Right renal cortex interstitium (tissue), 3 donors: ENCODE measurements at places on chromosomes 13 and 19.

DNA sequence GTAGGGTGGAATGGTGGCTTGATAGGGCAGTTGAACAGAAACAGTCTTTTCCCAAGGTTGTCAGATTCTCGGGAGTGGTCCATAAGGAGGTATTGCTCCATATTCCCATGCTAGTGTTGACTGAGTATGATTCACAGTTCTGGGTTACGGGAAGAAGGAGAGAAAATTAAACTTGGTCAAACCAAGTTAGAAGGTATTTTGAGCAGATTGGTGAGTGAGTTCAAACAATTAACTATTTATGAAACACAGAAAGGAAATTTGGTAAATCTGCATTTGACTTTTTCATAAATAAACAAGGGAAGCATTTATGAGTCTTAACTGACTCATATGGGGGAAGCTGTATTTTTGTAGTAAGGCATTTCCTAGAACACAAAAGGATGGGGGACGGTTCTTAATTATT, 2419.4 kb downstream of the PCDH9 start:
- no peak for DNase-seq

DNA sequence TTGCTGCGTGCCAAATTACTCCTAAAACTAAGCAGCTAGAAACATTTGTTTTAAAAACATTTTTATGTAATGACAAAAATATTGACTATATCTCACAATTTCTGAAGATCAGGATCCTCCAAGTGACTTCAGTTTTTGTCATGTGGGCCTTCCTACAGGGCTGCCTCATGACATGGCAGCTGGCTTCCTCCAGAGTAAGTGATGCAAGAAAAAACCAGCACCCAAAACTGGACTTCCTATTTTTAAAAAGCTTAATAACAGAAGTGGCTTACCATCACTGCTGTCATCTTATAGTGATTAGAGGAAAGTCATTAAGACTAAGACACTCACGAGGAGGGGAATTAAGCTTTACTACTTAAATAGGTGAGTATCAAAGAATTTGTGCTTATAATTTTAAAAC, 681.7 kb downstream of the PCDH17 start:
- no peak for DNase-seq

GRCh38 chr13:23504180-23504579, 66.0 kb upstream of the TNFRSF19 start:
- no peak for DNase-seq

DNA sequence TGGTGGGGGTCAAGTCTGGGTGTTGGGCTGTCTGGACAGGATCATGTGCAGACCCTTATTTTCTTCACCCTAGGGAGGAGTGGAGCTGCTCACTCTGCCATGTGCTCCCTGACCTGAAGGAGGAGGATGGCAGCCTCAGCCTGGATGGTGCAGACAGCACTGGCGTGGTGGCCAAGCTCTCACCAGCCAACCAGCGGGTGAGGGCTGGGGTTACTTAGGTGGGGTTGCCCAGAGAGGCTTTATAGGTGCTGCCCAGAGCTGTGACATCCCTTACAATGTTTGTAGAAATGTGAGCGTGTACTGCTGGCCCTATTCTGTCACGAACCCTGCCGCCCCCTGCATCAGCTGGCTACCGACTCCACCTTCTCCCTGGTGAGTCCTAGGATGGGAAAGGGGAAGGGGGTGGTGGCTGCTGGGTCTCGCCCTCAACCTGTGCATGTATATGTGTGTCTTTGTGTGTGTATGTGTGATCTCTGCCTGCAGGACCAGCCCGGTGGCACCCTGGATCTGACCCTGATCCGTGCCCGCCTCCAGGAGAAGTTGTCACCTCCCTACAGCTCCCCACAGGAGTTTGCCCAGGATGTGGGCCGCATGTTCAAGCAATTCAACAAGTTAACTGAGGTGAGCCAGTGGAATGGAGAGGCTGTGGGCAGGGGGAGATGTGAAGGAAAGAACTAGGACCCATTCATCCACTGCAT, 5.1 kb downstream of the CHMP2A start:
- no peak for DNase-seq

DNA sequence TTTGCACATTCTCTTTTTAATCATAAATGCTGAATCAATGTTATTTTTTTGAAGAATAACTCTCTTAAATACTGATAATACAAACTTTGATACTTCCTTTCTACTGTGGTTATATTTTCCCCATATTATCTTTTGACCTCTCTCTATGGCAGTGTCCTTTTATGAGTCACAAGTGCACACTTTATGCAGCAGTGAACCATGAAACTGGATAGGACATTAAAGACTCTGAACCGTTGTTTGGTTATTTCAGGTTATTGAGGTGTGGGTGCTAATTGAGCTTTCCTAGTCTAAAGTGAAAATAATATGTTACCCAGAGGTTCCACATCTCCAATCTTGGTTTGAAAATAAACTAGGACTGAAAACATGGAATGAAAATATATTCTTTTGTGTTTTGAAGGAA, 71.4 kb downstream of the DGKH start:
- DNase-seq: no peak

DNA sequence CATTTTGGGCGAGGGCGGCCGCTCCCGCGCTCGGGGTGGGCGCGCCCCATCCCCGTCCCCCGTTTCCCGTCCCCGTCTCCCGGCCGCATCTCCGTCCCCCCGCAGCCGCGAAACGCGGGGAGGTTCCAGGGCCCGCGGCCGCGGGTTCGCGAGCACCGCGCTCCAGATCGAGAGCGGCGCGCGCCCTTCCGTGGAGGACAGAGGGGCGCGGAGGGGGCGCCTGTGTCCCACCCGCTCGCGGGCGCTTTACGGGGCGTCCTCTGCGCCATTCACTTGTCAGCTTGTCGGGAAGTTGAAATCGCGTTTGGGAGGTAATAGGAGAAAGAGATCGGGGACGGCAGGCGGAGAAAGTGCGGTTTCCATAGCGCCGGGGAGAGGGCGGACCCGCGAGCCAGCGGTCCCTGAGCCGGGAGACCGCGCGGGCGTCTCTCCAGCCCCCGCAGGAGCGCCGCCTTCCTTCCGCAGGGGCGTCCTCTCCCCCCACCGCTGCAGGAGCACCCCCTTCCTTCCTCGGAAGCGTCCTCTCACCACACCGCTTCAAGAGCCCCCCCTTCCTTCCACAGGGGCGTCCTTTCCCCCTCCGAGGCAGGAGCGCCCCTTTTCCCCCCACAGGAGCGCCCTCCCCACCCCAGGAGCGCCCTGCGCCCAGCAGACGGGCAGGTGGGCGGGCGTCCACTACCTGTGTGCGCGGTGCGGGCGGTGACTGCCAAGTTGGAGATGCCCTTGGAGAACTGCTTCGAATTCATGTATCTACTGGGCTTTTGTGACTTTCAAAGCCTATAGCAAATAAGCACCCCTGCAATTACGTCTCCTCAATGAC, 962 bp upstream of the IRS2 start:
- DNase-seq: no peak

- no peak for DNase-seq
These were observed 233.5 kb downstream of the ITGBL1 start for GRCh38 chr13:101686003-101686402.

DNA sequence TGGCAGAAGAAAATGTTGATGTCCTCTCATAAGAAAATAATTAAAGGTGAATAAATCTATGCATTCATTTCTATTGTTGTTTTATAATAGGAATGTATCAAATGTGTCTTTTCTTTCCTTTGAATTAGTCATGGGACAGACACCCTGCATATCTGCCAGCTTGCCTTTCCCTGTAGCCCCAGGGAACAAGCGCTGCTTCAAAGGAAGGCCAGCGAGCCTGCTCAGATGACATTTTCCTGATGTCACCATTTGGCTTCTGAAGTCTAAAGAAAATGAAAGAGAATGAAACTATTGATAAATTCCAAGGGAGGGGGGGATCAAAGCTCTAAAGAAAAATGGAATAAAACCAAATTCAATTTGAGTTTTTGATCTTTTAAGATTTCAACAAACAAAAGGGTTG, 574.8 kb downstream of the IRS2 start:
- no peak for DNase-seq

- DNase-seq: no peak
These were observed 349.7 kb downstream of the LIG4 start for GRCh38 chr13:107865643-107866031.

- DNase-seq: no peak
These were observed 21.5 kb downstream of the COLGALT1 start for GRCh38 chr19:17576758-17577456.

- DNase-seq: no peak
These were observed 46.2 kb downstream of the SKA3 start for GRCh38 chr13:21130116-21130515.

GRCh38 chr19:14496029-14496833, at the start of gene GIPC1:
TSS of gene GIPC1 (minus strand) at chr19:14496127. CDS start at chr19:14482976, 13,151 bp downstream.
- peak; percentile 97 for DNase-seq

- DNase-seq: peak; percentile 76
These were observed 610 bp upstream of the WBP4 start for GRCh38 chr13:41060724-41061074.

DNA sequence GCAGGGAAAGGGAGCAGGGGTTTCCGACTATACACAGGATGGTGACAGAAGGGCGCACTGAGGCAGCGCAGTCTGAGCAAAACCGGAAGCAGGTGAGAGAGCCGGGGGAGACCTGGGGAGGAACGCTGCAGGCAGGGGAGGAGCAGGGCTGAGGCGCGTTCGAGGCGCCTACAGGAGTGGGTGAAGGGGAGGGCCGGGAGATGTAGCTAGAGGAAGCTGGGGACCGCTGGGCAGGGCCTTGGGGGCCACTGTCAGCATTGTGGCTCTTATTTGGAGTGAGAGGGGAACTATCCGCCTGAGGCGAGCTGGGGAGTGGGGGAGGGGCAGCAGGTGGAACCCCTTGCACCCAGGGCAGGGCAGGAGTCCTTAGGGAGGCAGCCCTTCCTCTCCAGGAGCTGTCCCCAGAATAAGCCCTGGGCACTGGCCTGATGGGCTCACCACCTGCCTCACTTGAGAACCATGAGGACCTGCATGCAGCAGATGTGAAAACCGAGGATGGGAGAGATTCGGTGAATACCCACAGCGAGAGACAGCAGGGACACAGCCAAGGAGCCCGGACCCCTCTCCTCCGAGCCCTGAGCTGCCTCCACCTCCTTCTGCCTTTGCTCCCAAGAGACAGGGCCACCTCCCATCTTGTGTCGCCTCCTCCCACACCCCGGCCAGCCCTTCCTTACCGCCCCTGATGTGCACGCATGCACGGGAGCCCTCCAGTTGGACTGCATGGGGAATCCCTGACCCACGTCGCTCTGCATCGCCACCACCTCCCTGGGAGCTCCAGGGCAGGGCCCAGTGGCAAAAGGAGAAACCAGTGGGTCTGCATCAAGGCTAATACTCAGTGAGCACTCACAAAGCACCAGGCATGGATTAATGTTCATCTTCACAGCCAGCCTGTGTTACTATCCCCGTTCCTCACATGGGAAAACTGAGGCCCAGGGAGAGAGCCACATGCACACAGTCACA, 10.3 kb downstream of the AKT2 start:
- no peak for DNase-seq

DNA sequence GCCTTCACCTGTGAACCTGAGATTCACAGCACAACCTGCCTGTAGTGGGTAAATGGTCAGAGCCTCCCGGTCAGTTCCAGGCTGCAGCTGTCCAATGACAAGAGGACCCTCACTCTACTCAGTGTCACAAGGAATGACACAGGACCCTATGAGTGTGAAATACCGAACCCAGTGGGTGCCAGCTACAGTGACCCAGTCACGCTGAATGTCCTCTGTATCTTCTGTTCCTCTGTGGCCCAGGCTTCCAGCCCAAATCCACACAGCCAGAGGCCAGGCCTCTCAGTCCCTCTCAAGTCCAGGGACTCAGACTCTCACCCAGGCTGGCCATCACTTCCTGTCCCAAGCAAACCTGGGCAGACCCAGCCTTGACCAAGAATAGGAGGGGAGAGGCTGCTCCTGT, 10.8 kb downstream of the CEACAM3 start:
- DNase-seq: no peak

GRCh38 chr13:79541426-79542049, 60.6 kb downstream of the NDFIP2 start:
- peak; percentile 45 for DNase-seq

DNA sequence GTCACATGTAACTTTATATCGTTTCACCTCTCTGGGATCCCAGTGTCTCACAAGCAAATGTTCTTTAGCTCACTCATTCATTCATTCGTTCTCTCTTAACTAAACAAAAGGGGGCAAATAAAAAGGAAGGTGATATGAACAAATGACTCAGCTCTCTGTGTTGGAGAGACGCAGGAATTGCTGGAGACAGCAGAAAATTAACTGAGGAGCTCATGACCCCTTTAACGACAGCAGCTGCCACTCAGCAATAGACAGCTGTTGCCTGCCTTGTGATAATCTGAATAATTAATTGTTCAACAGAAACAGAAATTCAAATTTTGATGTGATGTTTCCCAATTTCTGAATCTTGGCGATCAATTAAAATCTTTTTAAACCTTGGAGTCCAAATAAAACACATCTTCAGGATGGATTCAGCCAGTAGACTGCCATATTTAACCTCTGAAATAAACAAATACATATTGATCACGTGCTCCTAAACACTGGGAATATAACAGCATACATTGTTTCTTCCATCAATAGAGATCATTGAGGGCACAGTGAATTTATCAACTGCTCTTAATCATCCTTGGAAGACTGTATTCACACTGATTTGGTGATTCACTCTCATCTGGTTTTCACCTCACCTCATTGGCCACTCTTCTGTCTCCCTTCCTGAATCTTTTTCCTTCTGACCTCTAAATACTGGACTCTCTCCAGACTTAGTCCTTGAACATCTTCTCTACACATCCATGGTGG, 63.3 kb downstream of the MBNL2 start:
- DNase-seq: no peak

DNA sequence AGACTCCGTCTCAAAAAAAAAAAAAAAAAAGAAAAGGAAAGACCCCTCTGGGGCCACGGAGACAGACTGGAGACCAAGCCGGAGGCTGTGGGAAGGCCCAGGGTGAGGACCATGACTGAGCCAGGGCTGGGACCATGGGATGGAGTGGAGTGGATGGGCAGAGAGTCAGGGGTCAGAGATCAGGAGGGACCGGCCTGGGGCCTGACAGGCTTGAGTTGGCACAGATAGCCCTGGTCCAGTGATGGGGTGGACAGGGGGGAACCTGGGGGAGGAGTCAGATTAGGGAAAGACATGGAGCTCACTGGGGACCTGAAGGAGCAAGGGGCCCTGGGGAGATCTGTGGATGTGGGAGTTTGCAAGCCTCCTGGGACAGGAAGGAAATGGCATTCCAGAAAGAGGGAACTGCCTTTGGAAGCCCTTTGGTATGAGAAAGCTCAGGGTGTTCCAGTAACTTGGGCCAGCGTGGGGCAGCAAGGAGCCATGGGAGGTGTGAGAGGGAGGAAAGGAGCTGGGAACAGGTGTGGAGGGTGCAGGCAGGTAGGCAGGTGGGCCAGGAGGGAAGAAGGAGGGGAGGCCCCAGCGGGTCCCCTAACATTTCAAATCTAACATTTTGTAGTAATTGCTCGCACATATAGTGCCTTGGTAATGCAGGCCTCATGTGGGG, 6.3 kb upstream of the RPL13A start:
- no peak for DNase-seq

- no peak for DNase-seq
These were observed 14.5 kb downstream of the GJA3 start for GRCh38 chr13:20146381-20146780.
